ENCODE measurements at places on chromosomes 11 and 22.

- no peak for DNase-seq
These were observed 101.6 kb downstream of the CSNK2A3 start for GRCh38 chr11:11251394-11251970.

- no peak for DNase-seq
These were observed 42.5 kb downstream of the LMO1 start for GRCh38 chr11:8221046-8221723.

GRCh38 chr11:117649296-117650055 lies 147.5 kb downstream of the DSCAML1 start:
- DNase-seq = no peak

GRCh38 chr22:45073064-45073463 lies 63.3 kb upstream of the PHF21B start:
- no peak for DNase-seq

GRCh38 chr11:72634472-72635095 lies 39.6 kb downstream of the PDE2A start:
- DNase-seq = no peak

Measured in Calu3 (cell line).